ENCODE measurements at places on chromosomes 16 and 17.

GRCh38 chr16:4976611-4977145, 18.5 kb downstream of the SEC14L5 start:
- DNase-seq: no peak

DNA sequence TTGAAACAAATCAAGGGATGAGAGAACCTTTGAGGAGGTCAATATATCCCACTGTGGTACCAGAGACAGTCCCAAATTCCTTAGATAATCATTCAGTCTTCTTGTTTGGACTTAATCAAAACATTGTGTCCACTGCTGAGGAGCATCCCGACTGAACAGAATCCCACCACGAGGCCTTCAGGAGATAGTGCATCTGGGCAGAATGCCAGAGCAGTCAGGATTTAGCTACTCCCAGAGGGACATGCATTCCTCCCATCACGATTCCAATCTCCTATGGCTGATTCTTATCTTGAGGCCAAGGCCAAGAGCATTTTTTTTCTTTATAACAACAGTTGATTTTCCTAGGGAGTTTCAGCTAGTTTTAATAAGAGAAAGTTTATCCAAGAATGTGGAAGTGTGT, 87.4 kb upstream of the COX10 start:
- DNase-seq: no peak

- peak; percentile 89 for DNase-seq
These were observed 31.3 kb downstream of the ZCCHC14 start for GRCh38 chr16:87461466-87461991.

DNA sequence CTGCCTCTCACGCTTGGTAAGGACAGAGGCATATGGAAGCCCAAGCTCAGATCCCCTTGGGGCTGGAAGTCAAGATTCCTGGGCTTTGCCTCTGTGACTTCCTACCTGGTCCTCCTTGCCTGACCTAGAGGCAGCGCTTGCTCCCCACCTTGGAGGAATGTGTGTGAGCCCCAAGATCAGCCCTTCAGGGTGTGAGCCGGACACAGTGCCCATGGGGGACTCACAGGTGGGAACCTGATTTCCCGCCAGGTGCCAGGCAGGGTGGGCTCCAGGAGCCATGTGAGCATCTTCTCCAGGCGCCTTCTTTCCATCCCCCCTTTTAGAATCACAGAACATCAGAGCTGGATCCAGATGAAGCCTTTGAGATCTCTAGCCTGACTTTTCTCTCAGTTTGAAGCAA, 10.2 kb downstream of the CD300LG start:
- no peak for DNase-seq

DNA sequence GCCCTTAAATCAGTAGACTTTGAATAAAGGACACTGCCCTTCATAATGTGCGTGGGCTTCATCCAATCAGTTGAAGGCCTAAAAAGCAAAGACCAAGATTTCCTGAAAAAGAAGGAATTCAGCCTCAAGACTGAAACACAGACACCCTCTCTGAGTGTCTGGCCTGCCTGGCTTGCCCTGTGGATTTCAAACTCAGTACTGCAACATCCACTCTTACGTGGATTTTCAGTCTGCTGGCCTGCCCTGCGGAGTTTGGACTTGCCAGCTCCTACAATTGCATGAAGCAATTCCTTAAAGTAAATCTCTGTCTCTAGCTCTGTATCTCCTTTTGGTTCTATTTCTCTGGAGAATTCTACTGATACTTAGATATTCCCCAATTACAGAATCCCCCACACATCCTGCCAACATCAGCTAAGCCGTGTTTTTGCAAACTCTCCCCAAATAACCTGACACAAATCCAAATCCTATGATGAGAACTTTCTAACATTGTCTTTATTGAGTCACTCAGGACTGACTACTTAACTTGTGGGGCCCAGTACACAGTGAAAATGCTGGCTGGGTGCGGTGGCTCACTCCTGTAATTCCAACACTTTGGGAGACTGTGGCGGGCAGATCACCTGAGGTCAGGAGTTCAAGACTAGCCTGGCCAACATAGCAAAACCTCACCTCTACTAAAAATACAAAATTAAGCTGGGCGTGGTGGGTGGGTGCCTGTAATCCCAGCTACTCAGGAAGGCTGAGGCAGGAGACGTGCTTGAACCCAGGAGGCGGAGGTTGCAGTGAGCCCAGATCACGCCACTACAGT, 7.2 kb upstream of the TNFRSF17 start:
- DNase-seq: no peak

GRCh38 chr16:27315333-27316037, 1.7 kb downstream of the IL4R start:
- DNase-seq: no peak

GRCh38 chr17:2710803-2711607, 559 bp downstream of the CLUH start:
- DNase-seq: no peak

GRCh38 chr16:29678691-29679267, at the start of gene QPRT:
Gene QPRT, plus strand, starts transcription at chr16:29679180. Its CDS starts 18 bp downstream, at chr16:29679198.
- no peak for DNase-seq

- DNase-seq: no peak
These were observed 23.0 kb downstream of the PPM1D start for GRCh38 chr17:60622961-60623360.

DNA sequence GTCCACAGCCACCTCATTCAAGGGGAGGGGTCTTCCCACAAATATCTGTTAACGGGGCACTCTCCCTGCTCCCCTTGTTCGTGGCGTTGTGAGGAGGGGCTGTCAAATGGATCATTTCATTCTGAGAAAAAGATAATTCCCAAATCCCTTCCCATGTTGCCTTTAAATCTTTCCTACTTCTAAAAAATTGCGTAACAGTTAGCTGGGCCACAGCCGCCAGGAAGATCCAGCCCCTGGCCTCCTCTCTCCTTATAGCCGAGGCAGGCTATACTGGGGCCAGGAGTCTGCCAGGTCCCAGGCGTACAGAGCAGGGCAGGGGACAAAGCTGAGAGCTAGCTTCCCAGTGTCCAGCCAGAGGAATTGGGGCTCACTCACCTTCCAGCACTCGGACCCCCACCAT, 430 bp downstream of the C16orf89 start:
- DNase-seq: no peak

DNA sequence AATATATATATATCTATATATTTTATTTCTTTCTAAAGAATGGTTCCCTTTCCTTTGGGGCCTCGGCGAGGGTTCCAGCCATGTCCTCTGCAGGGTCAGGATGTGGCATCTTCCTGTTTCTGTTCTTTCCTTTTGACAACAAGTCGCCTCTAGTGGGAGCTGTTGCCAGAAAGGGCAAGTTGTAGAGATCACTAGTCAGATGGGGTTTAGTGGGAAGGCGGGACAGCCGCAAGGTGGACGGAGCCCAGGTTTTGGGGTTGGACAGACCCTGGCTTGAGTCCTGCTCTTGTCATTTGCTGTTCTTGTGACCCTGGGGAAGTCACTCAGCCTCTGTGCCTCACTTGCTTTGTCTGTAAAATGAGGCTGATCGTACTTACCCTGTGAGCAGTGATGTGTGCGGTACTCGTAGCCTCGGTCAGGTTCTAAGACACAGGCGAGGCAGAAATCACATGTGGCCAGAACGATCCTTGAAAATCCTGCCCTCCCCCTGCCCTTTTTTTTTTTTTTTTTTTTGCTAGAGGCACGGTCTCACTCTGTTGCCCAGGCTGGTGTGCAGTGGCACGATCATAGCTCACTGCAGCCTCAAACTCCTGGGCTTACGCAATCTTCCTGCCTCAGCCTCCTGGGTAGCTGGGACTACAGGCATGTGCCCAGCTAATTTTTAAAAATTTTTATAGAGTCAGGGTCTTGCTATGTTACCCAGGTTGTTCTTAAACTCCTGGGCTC, 80.1 kb downstream of the ABCC6 start:
- DNase-seq: no peak

DNA sequence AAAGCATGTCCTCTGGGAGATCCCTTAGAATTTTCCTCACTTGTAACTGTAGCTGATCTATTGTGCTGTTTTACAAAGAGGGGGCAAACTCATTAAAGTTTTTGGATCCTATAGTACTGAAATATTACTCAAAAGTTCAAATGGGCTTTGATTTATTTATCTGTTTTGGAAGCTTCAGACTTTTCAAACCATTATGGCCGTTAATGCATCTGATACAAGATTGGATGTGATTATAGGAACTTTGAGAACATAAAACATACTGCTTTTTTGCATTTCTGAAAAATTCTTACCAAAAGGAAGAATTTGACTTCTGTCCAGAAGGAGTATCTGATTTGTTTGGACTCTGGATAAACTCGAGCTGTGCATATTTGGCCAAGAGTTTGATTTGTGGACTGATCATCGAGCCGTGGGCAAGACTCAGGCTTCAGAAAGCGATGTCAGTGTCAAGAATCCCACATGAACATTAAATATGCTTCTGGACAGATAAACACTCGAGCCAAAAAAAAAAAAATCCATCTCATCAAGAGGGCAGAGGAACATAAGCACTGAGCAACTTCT, 8.2 kb upstream of the MARCHF10 start:
- no peak for DNase-seq

DNA sequence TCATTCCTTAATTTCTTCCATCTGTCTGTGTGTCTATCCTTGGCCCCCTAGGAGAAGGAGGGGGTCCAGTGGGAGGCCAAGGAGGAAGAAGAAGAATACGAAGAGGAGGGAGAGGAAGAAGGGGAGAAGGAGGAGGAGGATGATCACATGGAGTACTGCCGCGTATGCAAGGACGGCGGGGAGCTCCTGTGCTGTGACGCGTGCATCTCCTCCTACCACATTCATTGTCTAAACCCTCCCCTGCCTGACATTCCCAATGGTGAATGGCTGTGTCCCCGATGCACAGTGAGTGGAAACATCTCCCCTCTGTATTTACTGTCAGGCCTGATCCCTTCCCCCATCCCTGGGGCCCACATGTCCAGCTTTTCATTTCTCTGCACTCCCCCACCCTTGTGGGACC, 6.3 kb downstream of the CHD3 start:
- peak; percentile 33 for DNase-seq

- DNase-seq: no peak
These were observed 39.9 kb downstream of the NUP88 start for GRCh38 chr17:5379351-5380107.

DNA sequence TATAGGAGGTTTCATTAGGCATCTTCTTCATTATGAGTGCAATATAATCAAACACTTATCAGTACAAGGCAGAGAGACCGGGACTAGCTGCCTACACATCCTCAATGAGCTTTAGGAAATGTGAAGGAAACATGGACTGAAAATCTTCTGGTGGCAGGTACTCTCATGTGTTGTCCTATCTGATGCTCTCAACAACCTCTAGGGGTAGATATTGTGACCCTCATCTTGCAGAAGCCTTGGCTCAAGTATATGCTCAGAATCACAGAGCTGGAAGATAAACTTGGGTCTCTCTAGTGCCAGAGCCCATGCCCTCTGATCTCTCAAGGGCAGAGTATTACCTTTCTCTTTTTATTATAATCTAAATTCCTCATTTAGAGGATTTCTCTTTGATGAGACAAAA, 181.6 kb upstream of the C17orf78 start:
- no peak for DNase-seq

- no peak for DNase-seq
These were observed 126.3 kb upstream of the IRX3 start for GRCh38 chr16:54412777-54413455.

DNA sequence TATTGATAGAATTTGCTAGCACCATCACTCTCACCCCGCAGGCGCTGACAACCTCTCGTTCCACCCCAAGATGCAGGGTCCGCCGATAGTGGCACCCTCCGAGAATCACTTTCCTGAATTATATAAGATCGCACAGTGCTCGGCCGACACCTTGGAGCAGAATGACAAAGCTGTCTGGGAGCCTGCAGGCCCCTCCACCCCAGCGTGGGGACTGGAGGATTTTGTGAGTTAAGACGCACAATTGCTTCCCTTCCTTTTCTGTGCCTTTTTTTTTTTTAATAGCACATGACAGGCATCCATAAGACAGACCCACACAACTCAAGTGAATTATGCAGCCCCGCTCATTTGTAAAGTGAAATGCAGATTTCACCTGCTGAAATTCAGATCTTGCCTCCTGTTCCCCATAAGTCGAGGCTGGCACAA, 155.3 kb downstream of the C16orf78 start:
- DNase-seq: no peak

GRCh38 chr17:75241502-75241901, 19.9 kb downstream of the GGA3 start:
- no peak for DNase-seq

GRCh38 chr16:54657058-54657708, 273.5 kb upstream of the IRX5 start:
- DNase-seq: no peak

GRCh38 chr16:77657016-77657415, 65.3 kb upstream of the NUDT7 start:
- DNase-seq: no peak

- DNase-seq: no peak
These were observed 51.6 kb downstream of the N4BP1 start for GRCh38 chr16:48558371-48558841.

- no peak for DNase-seq
These were observed 4.4 kb downstream of the CRLF3 start for GRCh38 chr17:30819971-30820705.

- DNase-seq: no peak
These were observed 96.8 kb downstream of the MAP2K6 start for GRCh38 chr17:69511250-69511649.

DNA sequence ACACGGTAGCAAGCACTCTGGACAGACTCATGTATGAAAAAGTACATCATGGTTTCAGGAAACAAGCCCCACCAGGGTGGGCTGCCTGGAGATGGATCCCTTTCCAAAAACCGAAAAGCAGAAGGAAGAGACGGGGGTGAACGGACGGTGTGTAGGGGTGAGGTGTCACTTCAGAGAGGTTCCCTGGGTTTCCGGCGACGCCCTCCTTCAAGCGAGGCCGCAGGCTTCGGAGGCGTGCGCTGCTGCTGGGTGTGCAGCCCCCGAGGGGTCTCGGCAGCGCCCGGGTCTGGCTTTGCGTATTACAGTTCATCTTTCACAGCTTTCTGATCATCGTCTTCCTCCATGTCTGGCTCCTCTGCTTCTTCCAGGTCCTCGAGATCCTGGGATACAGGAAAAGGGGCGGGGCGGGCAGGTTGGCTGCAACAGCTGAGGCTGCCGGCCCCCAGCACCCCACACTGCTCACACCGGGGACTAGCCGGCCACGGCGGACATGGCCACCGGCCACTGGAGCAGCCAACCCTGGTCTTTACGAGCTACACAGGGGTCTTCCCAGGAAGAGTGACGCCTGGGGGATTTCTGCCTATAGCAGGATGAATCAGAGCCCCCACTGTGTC, 9.0 kb upstream of the PPP1R27 start:
- no peak for DNase-seq

DNA sequence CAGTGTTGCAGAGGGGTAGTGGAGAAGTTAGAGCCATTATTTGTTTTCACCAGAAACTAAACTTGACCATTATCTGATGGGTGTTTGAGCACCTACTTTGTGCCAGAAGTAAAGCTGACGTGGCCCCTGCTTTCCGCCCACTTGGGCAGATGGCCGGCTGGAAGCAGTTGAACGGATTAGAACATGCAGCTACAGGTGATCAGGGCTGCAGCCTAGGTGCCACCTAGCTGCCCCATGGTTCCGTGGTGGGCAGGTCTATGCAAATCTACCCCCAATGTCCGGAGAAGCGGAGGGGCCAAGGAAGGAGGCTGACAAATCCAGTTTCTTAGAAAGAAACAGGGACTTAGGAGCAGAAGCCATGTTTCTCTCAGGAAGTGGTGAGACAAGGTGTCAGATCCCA, 62.7 kb downstream of the B9D1 start:
- no peak for DNase-seq
